ENCODE measurements at places on chromosomes 16 and 17.

GRCh38 chr16:52634528-52634927, 87.6 kb upstream of the TOX3 start:
- no peaks in the 10 kb centered on the region for H3K4me1 ChIP-seq
- no peak for DNase-seq
- H3K27ac ChIP-seq = no peak overlapping the region
- no peaks in the 10 kb centered on the region for H3K27me3 ChIP-seq
- H3K36me3 ChIP-seq = no peaks in the 10 kb centered on the region

GRCh38 chr16:35731341-35732040, 2272.1 kb downstream of the TP53TG3F start:
- no peak overlapping the region for H3K4me3 ChIP-seq
- no peak overlapping the region for H3K27ac ChIP-seq
- H3K4me1 ChIP-seq = no peaks in the 10 kb centered on the region
- no peaks in the 10 kb centered on the region for H3K27me3 ChIP-seq

- no peaks in the 10 kb centered on the region for H3K36me3 ChIP-seq
- no peak overlapping the region for H3K4me3 ChIP-seq
- no peak overlapping the region for H3K27ac ChIP-seq
- peaks cover 5% of the 10 kb centered on the region for H3K4me1 ChIP-seq
- DNase-seq = no peak
Measured at GRCh38 chr16:1932050-1933028, 10.7 kb downstream of the MSRB1 start.

- DNase-seq = no peak
- H3K27ac ChIP-seq = no peak overlapping the region
- H3K27me3 ChIP-seq = 0 out of 2 replicates have a peak, but pooled peaks cover 4% of the 10 kb centered on the region
- no peak overlapping the region for H3K4me3 ChIP-seq
- H3K4me1 ChIP-seq = peaks cover 11% of the 10 kb centered on the region
Measured at GRCh38 chr17:77693776-77694175, 264.7 kb upstream of the TNRC6C start.

DNA sequence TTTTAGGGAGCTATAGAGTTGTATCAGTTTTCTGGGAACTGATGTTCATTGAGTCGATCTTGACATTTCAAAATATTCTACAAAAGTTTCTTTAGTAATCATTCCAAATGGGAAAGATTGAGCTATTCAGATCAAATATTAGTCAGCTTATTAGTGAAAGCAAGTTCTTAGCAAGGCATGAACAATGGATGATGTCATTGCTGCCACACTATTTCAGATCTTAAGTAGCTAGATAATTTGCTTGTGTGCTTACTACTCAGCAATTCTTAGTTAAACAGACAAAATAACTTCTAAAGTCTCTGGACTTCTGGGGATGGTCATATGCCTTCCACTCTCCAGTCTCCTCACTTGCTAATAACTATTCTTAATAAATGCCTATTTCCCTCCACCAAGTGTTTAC, 69.0 kb upstream of the CDH8 start:
- no peaks in the 10 kb centered on the region for H3K27me3 ChIP-seq
- no peak for DNase-seq
- H3K4me3 ChIP-seq = no peak overlapping the region
- no peak overlapping the region for H3K27ac ChIP-seq
- no peaks in the 10 kb centered on the region for H3K36me3 ChIP-seq
- no peaks in the 10 kb centered on the region for H3K4me1 ChIP-seq

GRCh38 chr17:13403982-13404946, 197.5 kb downstream of the HS3ST3A1 start:
- H3K4me1 ChIP-seq = no peaks in the 10 kb centered on the region
- no peak for DNase-seq
- H3K4me3 ChIP-seq = no peak overlapping the region
- H3K36me3 ChIP-seq = no peaks in the 10 kb centered on the region

DNA sequence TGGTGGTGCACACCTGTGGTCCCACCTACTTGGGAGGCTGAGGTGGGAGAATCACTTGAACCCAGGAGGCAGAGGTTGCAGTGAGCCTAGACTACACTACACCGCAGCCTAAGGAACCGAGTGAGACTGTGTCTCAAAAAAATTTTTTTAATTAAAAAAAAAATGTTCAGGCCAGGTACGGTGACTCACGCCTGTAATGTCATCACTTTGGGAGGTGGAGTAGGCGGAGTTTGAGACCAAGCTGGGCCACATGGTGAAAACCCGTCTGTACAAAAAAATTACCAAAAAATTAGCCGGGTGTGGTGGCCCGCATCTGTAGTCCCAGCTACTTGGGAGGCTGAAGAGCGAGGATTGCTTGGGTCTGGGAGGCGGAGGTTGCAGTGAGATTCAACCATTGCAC, 3.6 kb upstream of the FAM222B start:
- no peaks in the 10 kb centered on the region for H3K4me1 ChIP-seq
- no peak for DNase-seq
- H3K27me3 ChIP-seq = no peaks in the 10 kb centered on the region

DNA sequence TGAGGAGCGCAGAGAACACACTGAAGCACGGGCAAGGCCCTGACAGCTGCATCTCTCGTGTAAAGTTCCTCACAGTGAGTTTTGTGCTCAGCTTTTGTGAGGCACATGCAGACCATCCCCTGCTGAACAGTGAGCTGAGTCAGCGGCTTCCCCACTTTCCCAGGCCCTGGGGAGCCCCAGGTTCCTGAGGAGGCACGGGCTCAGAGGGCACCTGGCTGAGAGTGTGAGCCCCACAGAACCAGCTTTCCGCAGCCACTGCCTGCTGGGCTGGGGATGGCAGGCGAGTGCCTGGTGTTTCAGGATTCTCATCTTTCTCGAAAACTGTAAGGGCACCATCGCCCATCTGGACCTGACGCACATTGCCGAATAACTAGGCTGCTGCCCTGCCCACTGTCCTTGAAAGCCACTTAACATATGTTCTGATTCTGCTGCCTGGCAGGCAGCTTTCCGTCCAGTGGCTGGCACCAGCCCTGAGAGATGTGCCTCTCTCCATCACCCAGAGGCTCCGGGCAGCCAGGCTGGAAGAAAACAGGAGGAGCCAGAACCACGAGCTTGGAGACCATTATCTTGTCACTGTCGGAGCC, 266.7 kb upstream of the FOXF1 start:
- no peaks in the 10 kb centered on the region for H3K36me3 ChIP-seq
- H3K27me3 ChIP-seq = no peaks in the 10 kb centered on the region
- peaks cover 4% of the 10 kb centered on the region for H3K4me1 ChIP-seq
- no peak overlapping the region for H3K4me3 ChIP-seq
- DNase-seq = no peak

- H3K4me1 ChIP-seq = peaks cover 10% of the 10 kb centered on the region
- H3K27me3 ChIP-seq = peaks cover 9% of the 10 kb centered on the region
- H3K4me3 ChIP-seq = no peak overlapping the region
- no peaks in the 10 kb centered on the region for H3K36me3 ChIP-seq
- DNase-seq = no peak
Measured at GRCh38 chr17:17712268-17712924, 31.1 kb downstream of the RAI1 start.

All from iPS DF 6.9 (cell line).